HFFc6 (cell line): ENCODE measurements at places on chromosomes 1 and 21. TPM values are rescaled to one million over a fixed set of nuclear protein-coding genes. Genes with fewer than 3 reads are reported as not detected.

GRCh38 chr1:113930499-113931161 lies 1.5 kb downstream of the HIPK1 start:
- DNase-seq, result peak; percentile 82

- peak; percentile 53 for DNase-seq
These were observed 6.4 kb downstream of the MGST3 start for GRCh38 chr1:165637427-165637826.

DNA sequence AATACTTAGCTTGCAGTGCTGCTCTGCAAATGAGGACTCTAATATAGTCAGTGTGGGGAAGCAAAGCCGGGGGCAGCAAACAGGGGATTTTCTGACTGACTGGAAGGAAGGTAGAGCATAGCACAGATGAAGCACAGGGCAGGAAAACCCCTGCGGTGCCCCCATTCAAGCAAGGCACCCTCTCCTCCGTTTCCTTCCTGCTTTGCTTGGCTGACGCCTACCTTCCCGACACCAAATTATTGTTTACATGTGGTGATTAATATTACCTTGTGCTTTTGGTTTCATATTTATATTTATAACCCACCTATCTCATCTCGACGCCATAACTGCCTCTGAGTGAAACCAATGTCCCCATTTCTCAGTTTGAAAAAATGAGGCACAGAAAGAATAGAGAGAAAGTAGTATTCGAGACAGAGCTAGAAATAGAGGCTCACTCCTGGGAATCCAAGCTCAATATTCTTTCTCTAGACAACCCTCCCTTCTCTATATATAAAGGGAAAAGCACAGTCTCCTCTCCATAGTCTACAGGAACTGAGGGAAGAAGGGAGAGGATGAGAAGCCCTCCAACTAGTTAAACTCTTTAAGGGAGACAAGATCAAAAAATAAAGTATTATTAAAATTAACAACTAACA lies 41.3 kb downstream of the PIK3C2B start:
- DNase-seq, result no peak

- no peak for DNase-seq
These were observed 181.8 kb downstream of the ADGRL2 start for GRCh38 chr1:81982523-81982922.

DNA sequence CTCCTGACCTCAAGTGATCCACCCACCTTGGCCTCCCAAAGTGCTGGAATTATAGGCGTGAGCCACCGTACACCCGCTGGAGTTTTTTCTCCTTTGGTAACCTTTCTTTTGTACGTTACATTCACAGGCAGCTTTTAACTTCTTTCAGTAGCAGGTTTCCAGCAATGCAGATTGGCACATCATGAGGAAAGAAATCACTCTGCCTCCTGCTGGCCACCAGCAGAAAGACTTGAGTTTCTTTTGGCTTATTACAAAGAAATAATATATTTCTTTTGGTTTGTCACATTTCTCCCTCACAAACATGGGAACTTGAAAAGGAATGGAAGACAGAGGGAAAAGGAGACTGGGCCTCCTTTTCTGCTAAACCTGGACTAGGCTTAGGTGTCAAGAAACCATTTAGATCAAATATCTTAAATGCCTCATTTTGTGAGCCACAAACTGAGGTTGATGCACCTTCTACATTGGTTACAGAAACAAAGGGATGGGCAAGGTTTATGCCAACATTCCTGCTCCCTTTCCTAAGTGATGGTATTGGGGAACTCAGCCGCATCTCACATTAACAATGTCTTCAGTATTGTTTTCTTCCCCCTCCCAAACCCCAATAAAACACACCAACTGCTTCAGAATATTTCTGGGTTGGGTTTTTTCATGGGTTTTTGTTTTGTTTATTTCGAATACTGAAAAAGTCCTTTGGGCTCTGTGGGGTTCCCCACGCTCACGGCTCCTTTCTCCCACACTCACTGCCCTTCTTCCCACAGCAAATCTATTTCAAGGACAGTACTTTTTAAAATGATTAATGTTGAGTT lies 7.7 kb downstream of the ENSA start:
- peak; percentile 59 for DNase-seq

DNA sequence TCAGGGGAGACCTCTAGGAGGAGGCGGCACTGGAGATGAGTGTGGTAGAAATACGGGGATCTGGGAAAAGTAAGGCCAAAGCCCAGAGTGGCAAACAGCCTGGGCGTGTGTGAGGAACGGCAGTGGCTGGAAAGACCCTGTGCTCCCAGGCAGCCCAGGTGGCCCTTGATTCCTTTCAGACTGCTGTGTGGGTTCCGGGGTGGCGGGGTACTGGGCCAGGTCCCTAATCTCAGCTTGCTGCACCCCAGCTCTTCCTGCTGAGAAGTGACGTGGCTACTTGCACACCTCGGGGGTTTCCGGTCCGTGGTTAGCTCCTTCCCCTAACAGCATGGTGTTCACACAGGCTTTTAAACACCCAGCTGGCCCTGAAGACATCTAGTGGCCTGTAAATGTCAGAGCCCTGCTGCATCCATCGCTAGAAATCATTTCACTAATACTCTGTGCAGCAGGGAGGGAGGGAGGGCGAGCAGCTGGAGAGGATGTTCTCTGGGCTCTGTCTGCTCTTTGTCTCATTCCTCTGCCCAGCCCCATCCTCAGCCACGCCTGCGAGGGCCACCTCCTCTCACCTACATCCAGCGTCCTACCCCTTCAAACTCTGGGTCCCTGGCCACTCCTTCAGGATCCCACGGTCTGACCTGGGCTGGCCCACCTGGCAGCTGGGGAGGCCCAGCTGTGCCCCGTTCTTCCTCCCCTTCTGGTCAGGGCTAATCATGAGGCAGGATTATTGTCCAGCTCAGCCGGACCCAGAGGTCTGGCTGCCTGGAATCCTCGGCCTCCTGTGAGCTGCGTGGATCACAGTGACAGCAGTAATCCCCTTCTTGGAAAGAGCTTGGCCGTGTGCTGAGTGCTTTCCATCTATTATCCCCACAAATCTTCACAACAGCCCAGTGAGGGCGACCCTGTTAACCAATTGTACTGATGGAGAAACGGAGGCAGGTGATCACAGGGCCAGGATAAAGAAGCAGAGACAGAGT lies 7.2 kb downstream of the ZDHHC18 start:
- DNase-seq, result no peak

GRCh38 chr1:103056423-103056822 lies 51.9 kb downstream of the COL11A1 start:
- DNase-seq, result no peak

- DNase-seq, result no peak
These were observed 42.6 kb downstream of the EYA3 start for GRCh38 chr1:28045777-28046176.

DNA sequence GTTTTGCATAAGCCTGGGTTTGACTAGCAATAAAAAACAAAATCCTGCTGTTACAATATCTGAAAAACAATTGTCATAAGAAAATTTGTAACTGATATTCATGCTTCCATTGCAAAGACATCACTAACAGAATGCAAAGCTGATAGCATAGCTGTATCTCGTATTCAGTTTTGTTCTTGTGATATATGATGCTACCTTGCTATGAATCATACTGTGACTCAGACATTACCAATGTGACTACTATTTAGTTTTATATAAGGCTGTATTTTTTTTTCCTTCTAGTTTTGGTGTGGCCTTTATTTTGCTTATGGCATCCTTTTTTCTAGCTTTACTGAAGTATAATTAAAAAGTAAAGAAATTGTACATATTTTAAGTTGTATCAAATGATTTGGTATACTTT lies 1381.8 kb downstream of the MRPL39 start:
- DNase-seq, result no peak

DNA sequence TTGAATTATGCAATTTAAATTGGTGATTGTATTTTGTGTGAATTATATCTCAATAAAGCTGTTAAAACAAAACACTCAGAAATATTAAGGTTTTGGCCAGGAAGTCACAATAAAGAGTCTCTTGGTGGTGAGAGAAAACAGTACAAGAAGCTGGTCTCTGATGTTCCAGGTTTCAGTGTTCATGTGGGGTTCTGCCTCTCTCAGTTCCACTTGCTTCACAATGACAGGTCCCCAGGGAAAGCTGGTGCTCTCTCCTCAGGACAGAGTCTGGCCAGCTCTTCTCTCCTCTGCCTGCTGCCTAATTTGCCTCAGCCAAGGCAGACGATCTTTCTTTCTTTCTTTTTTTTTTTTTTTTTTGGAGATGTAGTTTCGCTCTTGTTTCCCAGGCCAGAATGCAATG lies 342.9 kb upstream of the PLXNA2 start:
- DNase-seq, result no peak

- DNase-seq, result no peak
These were observed 107.3 kb downstream of the NTMT2 start for GRCh38 chr1:170252851-170253579.

GRCh38 chr1:219374636-219375035 lies 201.0 kb downstream of the LYPLAL1 start:
- no peak for DNase-seq

- DNase-seq, result peak; percentile 21
These were observed at the start of gene DENND1B for GRCh38 chr1:197775282-197776262. TSS of gene DENND1B (minus strand) at chr1:197775480. CDS start at chr1:197775155, 325 bp downstream.

- DNase-seq, result peak; percentile 97
These were observed 50.9 kb upstream of the CNIH3 start for GRCh38 chr1:224565186-224565585.

DNA sequence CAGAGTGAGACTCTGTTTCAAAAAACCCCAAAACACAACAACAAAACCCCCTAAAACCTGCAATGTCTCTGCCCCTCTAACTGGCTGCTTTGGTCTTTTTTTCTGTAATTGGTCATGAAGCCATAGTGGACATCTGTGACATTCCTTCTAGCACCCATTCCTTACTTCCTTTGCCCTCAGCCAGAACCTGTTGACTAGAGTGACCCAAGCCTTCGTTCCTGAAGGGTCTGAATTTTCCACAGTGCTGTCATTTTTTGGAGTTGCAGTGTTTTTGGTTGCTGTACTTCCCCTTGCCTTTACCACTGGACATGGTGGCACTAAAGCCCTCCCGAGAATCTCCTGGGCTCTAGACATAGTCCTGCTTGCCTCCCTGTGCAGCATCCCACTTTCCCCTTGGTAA lies 48.5 kb upstream of the LIN9 start:
- no peak for DNase-seq

- no peak for DNase-seq
These were observed 21.6 kb upstream of the CCSAP start for GRCh38 chr1:229364207-229365065.

DNA sequence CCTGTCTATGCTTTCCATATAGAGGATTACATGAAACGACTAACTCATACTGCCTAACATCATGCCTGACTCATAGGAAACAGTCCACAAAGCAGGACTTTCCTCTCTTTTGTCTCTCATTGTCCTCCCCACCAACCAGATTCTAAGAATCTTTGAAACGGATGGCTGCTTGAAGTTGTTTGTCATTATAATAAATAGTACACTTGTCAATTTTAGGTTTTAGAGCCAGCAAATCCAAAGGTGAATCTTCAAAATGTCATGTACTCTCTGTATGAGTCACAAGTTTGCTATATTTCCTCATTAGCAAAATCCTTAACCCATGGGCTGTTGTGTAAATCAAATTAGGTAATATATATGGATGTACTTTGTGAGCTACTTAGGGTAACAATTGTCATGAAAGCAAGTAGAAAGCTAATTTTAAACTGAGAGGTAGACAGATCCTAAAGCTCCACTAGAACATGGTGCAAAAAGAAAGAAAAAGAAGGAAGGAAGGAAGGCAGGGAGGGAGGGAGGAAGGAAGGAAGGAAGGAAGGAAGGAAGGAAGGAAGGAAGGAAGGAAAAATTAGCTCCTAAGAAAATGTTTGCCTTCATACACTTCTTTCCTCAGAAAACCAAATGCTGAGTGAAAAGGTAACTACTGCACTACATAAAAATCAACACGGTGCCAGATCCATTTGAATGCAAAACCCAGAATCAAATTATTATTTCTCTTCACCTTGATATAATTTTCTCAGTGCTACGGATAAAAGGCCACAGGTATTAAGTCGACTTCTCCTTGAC lies 129.5 kb upstream of the PRMT6 start:
- peak; percentile 9 for DNase-seq

DNA sequence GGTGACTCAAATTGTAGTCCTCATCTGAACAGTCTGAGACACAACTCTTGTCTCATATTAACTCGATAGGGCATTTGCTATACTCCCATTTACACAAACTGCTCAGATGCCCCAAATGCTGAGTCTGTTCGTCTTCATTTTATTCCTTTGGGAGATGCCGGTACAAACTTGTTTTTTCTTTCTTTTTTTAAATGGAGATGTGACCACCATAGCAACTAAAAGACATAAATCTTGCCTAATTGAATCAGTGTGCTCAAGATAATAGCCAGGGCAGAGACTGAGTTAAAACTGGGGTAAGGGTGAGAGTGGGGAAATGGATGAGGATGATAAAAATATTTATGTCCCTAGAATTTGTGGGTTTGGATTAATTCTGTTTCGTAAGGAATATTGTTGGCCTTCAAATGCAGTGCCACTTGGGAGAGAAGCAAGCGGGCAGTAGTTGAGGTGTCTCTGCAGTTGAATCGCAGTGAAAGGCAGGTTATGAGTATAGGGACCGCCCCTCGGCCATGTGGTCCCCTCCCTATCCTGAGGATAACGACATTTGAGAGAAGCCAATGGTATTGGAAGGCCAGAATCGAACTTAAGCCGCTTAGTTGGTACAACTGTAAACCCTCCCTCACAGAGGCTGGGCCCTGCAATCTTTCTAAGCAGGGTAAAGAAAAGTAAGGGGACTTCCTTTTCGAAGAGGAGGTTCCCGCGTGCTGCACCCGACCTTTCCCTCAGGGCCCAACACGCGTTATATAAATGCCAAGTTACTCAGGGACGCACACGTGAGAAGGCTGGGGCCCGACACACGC lies 859 bp upstream of the LRRC8B start:
- DNase-seq, result no peak

- DNase-seq, result no peak
These were observed 113.6 kb downstream of the SYT2 start for GRCh38 chr1:202596638-202597037.

- peak; percentile 77 for DNase-seq
These were observed 40.7 kb upstream of the PRKACB start for GRCh38 chr1:84103197-84103992.

DNA sequence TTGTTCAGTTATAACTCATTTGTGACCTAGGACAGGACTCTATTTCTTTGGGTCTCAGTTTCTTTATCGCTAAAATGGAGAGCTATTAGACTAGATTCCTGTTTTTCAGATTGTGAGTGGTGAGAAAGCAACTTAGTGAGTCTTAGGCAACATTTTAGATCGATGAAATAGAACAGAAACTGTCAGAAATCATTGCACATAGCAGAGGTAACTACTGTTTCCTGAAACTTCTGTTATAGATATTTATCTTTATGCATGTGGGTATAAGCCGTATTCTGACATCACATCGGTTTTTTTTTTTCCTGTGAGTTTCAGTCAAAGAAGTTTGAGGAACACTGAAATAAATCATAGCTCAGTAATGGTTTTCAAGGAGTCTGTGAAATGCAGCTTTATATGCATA lies 42.1 kb upstream of the DNAJC6 start:
- no peak for DNase-seq

DNA sequence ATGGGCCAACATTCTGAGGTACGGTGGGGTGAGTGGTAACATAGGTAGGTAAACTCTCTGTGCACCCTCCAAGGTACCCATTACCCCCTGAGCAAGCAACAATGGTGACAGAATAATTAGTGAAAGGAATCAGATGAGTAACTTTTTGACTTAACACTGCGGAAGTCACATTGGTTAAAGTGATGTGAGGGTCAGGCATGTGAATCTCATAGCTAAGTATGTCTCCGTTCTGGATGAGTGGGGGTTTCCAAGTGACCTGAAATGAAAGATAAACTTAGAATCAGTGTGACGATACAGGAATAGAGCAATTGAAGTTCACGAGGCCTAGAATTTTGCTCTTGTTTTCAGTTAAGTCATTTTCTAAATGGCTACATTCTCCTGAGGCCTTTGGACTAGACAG lies 311.7 kb downstream of the KCTD3 start:
- DNase-seq, result no peak

The DENND2C gene
- total RNA-seq, result 1.6 to 1.8 TPM (median 1.8 TPM) in 3 replicates

The FAM131C gene
- total RNA-seq, result 0.23 and 0.63 TPM in 2 replicates

The NIPAL3 gene
- total RNA-seq, result 97.8 to 152 TPM (median 131 TPM) in 3 replicates

The CCDC17 gene
- total RNA-seq, result 0.27 to 0.79 TPM (median 0.62 TPM) in 3 replicates

The IRF6 gene
- 0.14 to 4.0 TPM (median 2.1 TPM) in 3 replicates for total RNA-seq

The GADD45A gene
- 78.4 to 93.2 TPM (median 92.5 TPM) in 3 replicates for total RNA-seq
